ENCODE measurements at places on chromosomes 5 and 9. TPM values are rescaled to one million over a fixed set of nuclear protein-coding genes. Genes with fewer than 3 reads are reported as not detected.

HAPLN1 gene
- total RNA-seq, result under 0.01 TPM

DNA sequence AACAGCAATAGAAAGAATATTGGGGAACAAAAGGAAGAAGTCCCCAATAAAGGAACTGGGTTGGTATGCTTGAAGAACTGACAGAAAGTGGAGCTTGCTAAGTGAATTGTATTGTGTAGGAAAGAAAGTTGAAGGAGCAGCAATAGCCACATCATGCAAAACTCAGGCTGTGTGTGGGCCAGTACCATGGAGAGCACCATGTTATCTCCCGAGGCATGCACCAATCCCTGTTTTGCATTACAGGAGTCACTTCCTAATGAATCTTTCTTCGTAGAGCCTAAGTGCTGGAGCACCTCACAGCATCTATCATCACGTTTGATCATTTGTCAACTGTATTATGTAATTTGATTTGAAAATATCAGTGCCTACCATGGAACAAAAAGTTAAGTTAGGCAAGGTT, 137.7 kb upstream of the NMUR2 start:
- DNase-seq, result no peak

- no peak for DNase-seq
These were observed 1867.3 kb downstream of the EFNA5 start for GRCh38 chr5:105803431-105803830.

GRCh38 chr5:93622240-93622885, 39.3 kb downstream of the NR2F1 start:
- DNase-seq, result peak; percentile 53

- DNase-seq, result peak; percentile 79
These were observed 1.9 kb upstream of the CRB2 start for GRCh38 chr9:123353984-123354591.

TMEM8B gene
- 0.23 TPM for total RNA-seq

DNA sequence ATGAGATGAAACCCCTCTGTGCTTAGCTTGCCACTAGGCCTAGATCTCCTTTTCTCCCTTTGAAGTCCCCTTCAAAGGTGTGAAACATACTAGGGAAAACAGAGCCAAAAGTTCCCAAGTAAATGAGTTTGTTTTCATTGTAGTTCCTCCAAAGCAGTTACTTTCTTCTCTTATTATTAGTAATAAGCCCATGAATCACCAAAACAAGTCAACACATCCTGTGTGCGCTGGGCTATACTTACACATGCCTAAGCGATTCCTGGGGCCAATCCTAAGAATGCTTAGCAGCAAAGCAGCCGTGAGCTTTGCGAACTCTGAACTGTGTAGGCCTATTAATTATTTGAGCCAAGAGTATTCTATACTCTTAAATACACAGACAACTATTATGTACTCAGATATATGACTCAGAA, 7.6 kb downstream of the ENC1 start:
- DNase-seq, result peak; percentile 84

- no peak for DNase-seq
These were observed 58.7 kb upstream of the TNFSF8 start for GRCh38 chr9:114988962-114989599.

ANKRD34B gene
- not detected for total RNA-seq

All from dermis blood vessel endothelial cell (primary cell).